ENCODE measurements at places on chromosomes 5 and 9.

DNA sequence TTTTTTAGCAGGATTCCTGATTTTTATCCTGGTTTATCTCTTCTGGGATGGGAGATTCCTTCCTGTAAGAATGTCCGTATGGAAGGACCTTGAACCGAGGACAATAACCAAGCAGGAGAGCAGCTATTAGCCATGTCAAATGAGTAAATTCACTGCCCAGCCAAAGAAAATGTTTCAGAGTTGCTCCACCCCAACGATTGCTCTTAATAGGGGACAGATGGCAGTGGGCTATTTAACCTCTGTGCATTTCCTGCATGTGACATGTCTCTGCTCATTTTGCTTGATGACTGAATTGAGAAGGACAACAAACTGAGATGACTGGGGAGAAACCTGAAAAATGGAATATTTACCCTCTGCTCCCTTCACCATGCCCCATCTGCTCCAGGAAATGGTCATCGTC lies 479.9 kb upstream of the ZNF462 start:
- DNase-seq, result no peak

DNA sequence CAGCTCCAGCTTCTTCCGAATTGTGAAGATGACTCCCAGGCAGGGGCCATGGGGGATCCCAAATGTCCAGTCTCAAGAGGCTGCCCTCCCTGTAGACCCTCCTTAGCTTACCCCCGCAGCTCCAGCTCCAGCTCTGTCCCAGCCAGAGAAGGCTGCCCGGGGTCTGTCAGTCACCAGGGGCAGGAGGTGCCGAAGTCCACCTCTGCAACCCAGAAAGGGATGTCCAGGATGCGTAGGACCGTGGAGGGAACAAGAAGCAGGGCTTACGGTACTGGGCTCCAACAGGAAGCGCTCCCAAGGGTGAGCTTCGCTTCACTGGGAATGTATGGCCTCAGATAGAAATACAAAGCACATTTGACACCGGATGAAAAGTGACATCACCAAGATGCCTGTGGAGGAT lies 6.0 kb downstream of the IPPK start:
- DNase-seq, result no peak

- DNase-seq, result no peak
Observed at GRCh38 chr5:57028161-57028560, 76.2 kb upstream of the MIER3 start.

DNA sequence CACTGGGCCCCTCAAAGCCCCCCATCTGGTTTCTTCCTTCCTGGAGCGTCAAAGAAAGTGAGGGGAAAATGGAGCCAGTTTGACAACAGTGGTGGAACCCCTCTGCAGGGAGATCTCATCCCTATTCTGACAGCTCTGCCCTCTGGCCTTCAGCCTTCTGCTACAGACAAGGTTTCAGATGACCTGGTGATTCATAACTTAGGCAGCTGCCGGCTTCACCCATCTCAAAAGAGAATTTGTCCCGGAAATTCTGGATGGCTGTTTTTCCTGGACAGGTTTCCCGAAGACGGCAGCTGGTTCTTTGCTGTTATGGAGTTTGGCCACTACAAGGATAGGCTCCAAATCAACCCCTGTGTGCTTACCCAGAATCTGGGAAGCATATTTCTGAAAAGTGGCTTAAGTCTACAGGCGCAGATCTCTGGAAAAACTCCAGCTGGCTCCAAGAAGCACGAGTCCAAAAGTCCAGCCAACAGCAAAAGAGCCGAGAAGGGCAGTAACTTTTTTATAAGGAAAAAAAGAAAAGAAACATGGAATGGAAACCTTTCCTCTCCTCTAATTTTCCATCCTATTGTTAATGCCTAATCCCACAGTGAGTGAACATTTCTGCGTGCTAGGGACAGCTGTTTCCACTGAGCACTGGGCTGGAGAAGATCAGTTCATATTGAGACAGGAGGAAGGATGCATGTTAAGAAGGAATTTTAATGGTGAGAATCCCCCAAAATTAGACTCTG lies 54.5 kb downstream of the ZNF366 start:
- no peak for DNase-seq

GRCh38 chr5:163309914-163310313 lies 127.5 kb upstream of the CCNG1 start:
- no peak for DNase-seq

- no peak for DNase-seq
Observed at GRCh38 chr9:114945616-114946412, 15.4 kb upstream of the TNFSF8 start.

Measured in stimulated activated CD8-positive, alpha-beta memory T cell treated with anti-CD3 and anti-CD28 coated beads, Interleukin-15, amount 100 ng/mL, for 4 hours (primary cell).